ENCODE measurements at places on chromosomes 7 and 10.

GRCh38 chr7:23369695-23370404, 70.7 kb downstream of the MALSU1 start:
- DNase-seq, result no peak

- peak; percentile 69 for DNase-seq
These were observed 43.3 kb downstream of the POLR1F start for GRCh38 chr7:19665399-19666008.

DNA sequence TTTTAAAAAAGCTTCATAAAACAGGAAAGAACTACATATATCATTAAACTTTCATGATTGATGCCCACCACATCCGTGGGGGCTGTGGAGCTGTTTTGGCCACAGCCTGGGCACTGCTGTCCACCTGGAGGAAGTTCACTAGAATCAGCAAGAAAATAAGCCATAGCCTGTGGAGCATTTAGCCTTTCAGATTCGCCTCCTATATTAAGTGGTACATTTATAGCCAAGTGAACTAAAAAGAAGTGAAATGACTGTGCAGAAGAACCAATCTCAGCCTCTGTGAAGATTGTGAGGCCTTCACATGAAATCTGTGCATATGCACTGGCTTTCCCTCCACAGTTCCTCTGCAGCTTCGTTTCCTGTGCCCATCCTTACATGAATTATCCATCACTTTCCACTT, 23.5 kb downstream of the WNT16 start:
- DNase-seq, result no peak

DNA sequence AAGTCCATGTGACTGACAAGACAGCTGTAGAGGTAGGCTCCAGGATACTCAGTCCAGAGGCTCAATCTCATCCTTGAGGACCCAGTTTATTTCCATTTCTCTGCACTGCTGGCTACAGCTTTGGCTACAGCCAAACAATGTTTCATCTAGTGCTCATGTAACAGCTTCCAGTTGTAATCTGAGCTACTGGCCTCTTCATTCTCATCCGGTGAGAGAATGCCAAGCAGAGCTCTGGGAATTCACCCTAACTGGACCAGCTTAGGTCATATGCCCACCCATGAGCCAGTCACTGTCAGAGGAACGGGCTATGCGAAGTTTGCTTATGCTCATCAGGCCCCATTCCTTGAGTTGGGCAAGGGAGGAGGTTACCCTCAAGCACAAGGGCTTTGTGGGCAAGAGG, 192.9 kb downstream of the EVX1 start:
- peak; percentile 61 for DNase-seq

DNA sequence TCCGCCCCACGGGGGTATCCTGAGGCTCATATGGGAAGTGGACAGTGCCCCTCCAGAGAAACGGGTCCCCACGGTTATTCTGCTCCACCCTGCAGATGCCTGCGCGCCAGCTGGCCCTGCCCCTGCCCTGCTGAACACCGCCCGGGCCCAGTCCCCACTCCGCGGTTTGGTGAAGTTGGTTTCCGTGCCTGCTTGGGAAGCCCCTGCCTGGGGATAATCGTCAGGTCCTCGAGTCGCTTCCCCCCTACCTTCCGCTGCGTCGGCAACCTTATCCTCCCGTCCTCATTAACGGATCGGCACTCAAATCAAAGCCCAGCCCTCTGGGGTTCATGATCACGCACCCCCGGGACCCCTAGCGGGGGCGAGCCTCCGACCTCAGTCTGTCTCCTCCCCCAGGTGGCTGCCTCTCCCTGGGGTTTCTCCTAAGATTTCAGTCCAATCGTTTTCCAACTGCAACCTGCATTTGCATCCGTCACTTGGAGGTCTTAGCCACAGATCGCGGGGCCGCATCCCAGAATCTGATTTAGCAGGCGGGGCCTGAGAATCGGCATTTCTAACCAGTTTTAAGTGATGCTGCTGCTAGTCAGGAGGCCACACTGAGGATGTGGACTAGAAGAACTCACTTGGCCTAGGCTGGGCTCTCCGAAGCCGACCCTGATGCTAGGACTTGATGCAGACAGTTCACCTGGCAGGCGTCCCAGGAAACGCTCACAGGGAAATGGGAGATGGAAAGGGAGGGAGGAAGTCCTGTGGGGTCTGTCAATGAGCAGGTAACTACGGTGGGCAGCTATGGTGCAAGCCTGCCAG, 27.6 kb downstream of the WDR86 start:
- no peak for DNase-seq

DNA sequence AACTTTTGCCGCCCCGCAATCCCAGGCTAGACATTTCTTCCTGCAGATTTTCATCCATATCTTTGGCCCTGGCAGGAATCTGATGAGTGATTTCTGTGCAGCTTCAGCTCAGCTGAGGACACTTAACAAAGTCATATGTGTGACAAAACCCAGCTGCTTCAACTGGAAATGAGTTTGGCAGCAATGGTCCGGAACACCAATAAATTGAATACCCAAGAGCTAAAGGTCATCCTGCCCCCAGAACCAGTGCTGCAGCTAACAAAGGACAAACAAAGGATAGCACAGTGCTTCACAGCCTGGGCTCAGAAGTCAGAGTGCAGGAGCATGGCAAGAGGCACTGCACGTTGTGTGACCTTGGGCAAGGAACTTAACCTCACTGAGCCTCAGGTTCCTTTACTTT, 40.0 kb upstream of the TRIL start:
- no peak for DNase-seq

GRCh38 chr10:62379394-62379793, 5.2 kb downstream of the ZNF365 start:
- DNase-seq, result no peak

- no peak for DNase-seq
These were observed 107.3 kb upstream of the EFCAB10 start for GRCh38 chr7:105688617-105689016.

GRCh38 chr10:20535897-20536881, 360.9 kb downstream of the NEBL start:
- no peak for DNase-seq

DNA sequence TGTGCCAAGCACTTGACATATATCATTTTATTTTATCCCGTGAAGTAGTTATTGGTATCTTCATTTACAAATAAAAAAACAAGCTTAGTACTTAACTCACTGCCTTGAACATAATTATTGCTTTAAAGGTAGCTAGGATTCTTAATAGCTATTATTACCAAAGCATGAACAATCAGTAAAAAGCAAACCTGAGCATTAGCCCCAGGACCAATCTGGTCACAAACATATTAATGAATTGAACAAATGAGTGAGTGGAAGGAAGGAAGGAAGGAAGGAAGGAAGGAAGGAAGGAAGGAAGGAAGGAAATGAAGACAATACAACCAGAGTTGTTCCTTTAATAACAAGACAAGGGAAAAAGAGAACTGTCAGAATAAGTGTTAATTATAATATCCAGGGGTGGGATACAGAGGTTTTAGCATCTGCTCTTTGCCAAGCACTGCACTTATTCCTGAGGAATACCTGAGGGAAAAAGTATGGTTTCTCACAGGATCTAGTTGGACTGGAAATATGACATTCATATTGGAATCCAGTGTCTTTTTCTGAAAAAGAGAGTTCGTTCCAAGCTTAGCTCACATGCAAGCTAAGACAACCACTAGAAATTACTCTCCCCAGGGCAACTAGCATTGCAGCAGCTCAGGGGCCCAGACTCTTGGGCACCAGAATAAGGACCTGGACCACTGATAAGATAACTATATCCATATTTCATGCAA, 172.9 kb upstream of the MGMT start:
- DNase-seq, result no peak
